ENCODE measurements at places on chromosomes 11 and 22.
A peak's percentile ranks its signal among the peaks of the same experiment; 100 is the strongest.

DNA sequence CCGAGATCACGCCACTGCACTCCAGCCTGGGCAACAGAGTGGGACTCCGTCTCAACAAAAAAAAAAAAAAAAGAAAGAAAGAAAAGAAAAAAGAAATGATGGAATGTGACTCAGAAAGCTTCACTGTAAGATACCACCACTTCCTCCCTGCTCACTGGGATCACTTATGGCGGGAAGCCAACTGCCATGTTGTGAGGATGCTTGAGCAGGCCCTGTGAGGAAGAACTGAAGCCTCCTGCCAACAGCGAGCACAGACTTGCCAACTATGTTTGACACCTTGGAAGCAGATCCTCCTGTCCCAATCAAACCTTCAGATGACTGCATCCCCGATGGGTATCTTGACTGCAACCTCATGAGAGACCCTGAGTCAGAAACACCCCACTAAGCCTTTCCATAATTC, 8.3 kb downstream of the SEC14L6 start:
- no peak for DNase-seq

DNA sequence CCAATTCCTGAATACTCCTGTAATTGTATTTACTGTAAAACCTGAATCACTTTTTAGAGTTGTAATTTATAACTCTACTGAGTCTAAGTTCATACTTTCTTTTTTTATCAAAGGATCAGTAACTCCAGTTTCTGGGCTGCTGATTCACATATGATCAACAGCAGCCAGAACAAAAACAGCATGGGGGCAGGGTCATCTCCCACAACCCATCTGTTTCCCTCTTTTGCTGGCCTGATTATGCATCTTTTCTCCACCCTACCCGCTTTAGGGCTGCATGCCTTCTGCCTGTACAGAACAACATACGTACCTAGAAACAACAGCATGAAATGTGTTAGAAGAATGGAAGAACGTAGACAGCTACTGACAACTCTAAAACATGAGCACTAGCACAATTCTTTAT, 76.0 kb downstream of the MRTFA start:
- no peak for DNase-seq

DNA sequence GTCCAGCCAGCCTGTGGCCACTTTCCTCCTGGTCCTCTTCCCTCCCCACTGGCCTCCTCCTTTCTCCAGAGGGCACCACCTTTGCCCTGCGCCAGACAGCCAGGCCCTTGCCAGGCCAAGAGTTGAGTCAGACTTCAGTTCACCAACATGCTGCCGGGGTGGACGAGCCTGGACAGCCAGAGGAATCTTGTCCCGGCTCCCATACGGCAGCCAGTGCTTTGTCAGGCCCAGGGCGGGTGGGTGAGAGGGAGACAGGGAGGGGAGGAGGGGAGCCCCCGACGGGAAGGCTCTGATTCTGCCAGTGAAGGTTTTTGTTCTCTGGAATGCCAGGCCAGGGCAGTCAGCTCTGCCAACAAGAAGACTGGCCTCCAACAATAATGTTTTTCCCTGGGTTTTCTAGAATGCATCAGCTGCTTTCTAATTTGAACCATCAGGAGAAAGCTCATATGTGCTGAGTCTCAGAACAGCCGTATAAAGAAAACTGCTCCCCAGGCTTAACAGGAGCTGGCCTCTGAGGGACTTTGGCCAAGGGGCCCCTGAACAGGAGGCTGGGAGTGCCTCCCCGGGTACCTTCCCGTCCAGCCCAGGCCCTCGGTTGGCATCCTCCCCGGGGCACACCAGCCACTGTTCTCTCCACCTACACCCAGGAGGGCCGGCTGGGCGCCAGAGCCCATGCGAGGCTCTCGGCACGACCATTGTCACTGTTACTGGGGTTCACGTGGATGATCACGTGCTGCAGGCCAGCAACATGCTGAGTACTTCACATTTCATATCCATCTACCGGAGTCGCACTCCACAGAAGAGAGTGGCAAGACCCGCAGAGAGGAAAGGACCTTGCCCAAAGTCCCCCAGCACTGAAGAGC, 28.6 kb downstream of the LIF start:
- DNase-seq: no peak

DNA sequence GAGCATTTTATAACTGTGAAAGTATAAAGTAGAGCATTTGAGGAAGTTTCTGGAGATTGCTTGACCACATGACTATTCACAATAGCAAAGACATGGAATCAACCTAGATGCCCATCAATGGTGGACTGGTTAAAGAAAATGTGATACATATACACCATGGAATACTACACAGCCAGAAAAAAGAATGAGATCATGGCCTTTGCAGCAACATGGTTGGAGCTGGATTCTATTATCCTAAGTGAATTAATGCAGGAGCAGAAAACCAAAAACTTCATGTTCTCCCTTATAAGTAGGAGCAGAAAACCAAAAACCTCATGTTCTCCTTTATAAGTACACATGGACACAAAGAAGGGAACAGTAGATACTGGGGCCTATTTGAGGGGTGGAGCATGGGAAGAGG, 30.3 kb downstream of the UVRAG start:
- no peak for DNase-seq

- no peak for DNase-seq
Measured at GRCh38 chr11:8802251-8802650, 108.7 kb upstream of the AKIP1 start.

DNA sequence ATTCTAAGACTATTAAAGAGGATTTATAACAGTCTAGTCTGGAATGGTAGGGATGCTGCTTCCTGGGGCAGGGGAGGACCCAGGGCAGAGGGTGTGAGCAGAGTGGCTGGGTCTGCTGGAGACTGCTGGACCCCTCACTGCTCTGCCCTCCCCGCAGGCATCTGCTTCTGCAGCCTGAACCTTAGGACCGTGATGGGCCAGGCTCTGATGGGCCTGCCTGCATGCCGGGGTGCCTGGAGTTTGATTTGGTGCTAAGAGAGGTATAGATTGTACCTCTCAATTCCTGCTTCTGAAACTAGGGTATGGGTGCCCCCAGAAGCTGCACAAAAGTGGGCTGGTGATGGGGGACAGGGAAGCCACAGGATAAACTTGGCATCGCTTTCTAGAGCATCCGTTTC, 54.9 kb downstream of the CD82 start:
- no peak for DNase-seq

DNA sequence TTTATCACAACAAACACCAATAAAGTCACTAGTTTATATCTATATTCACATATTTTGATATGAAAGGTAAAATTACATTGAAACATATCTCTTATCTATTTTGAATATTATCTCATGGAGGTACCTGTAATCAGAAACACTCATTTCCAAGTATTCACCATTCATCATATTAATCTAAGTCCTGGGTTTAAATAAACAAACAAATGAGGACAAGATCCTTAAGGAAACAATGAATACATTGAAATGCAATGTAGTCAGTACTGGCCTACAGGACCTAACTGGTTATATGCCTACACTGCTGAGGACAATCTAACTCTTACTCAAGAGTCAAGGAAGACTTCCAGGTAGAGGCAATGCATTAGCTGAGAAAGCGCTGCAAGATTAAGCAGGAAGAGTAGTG, 1411.9 kb upstream of the RAG2 start:
- no peak for DNase-seq

GRCh38 chr11:134041791-134042696, 26.8 kb upstream of the JAM3 start:
- no peak for DNase-seq

DNA sequence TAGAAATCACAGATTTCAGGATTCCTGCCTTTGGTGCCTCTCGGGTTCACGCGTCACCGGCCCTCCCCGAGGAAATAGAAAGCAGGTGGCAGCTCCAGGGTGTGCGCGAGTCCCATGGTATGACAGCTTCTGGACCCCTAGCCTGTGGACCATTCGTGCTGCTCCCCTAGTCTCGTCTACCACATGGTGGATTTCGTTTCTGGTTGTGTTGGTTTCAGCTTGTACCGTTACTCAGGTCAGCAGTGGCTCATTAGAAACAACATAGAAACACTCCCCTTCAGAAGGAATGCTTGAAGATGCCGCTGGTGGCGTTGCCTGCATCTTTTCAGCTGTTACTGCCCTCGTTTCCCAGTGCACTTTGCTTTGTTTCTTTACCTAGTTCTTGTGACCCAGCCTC, 700 bp downstream of the TTC17 start:
- peak; percentile 46 for DNase-seq

DNA sequence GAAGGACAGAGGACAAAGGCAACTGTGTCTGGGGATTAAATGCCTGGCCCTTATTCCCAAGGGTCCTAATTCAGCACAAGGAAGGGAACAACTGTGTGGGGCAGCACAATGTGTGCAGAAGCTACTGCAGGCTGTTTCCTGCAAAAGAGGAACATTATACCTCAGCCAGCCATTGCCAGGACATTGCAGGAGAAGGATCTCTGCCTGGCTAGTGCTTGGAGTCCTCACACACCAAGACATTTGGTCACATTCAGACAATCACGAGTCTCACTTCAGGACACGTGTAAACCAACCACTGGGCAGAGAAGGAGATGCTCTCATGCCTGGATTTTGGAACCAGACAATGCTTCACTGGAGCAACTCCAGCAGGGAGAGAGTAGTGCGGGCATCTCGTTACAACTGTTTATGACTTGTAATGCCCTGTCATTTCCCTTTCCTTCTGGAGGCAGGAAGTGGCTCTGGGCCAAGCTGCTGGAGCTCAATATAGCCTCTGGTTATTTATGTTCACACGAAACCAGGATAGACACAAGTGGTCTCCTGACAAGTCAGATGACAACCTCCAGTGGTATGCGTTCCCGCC, 23.9 kb upstream of the ZC3H12C start:
- no peak for DNase-seq

DNA sequence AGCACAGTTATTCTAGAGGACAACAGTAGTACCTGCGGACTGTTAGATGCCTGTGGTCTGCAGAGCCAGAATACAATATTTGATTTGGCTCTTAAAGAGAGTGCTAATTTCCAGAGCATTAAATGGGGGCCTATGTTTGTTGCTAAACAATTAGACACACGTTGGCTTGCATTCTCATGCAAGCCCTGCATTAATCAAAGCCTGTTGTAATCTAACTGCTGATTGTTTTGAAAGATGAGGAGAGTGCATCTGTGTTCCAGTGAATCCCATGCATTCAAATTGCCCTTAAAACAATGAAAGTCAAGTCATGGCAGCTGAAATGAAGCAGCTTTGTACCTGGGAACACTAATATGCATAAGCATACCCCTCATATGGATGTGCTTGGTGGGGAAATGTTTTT, 419.4 kb downstream of the DYNC2H1 start:
- DNase-seq: no peak

GRCh38 chr11:6660712-6661111, 5.1 kb upstream of the DCHS1 start:
- no peak for DNase-seq

DNA sequence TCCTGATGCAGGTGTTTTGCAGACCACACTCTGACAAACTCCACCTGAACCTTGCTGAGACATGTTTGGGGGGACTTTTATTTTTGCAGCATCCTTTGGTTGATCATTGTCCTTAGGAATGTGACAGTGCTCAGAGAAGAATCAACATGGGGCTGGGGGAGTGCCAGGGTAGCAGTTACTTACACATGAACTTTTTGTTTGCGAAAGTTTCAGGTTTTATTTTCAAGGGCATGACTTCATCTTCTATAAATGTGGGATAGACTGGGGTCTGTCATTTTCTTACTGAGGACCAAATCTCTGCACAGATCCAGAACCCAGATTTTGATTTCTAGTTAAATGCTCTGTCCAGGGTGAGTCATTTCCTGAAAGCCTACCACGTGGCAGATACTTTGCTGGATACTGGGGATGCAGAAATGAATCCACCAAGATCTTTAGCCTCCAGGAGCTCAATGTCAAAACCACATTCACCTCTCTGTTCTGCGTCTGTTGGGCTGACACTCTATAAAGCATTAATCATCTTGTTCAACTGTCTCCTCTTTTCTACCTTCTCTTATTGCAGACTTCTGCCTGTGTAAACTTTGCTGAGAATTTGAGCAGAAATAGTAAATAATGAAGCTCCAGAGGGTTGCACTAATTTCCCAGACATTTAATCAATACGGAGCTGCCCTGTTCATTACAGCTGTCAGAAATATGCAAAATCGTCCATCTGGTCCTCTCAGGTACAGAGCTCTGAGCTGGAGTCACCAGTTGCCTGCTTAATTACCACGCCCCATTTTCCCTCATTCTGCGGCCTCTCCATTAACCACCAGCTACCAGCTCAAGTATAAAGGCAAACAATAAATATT, 387.9 kb downstream of the MIAT start:
- no peak for DNase-seq

- DNase-seq: no peak
Measured at GRCh38 chr22:47280301-47280700, 517.9 kb downstream of the TBC1D22A start.

GRCh38 chr11:81673001-81673400, 1060.7 kb downstream of the FAM181B start:
- no peak for DNase-seq

DNA sequence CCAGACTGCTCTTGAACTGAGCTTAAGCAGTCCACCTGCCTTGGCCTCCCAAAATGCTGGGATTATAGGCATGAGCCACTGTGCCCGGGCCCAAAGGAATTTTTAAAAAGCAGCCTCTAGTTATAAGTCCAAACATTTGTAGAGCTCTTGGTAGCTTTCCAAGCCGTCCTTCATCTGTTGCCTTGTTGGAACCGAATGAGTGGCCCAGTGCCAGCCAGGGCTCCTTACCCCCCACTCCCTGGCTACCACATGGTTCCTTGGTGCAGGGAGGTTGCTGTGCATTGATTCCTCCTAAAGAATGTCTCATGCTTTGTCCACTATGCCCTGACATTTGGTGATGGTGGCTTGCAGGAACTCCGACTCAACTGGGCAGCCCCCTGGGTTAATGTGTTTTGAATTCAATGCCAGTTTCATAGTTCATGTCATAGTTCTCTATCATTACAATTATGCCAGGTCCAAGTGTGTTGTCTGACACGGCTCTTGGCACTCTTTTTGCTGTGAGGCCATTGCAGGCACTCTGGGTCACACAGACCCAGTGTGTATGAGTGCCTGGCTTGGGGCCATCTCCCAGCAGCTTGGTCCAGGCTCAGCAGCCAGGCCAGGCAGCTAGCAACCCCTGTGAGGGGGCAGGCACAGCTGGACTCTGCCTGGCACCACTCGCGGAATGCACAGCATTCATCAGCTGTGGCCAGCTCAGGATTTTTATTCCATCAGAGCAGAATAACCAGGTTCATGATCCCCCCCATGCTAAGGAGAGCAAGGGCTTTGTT, 13.3 kb upstream of the MICALL1 start:
- no peak for DNase-seq

DNA sequence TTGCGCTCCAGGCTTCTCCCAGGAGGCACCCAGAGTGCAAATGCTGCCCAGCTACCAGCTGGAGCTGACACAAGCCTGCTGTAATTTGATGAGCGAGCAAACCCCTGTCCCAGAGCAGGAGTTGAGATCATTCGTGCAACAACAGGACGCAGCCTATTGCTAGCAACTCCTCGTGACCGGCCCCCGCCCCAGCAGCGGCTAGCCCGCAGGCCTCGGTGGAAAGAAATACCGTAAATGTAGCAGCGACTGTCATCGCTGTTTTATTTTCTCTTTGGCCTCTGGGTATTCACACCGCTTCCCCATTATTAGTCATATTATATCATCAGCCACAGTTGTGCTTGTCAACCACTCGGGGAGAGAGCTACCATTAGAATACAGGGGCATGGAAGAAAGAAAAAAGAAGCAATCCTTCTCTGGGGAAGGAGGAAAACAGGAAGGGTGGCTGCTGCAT, 59.2 kb upstream of the ATXN10 start:
- peak; percentile 13 for DNase-seq

- no peak for DNase-seq
Measured at GRCh38 chr11:134226806-134227325, 2.4 kb downstream of the VPS26B start.
